ENCODE measurements at places on chromosomes 5 and 9.

DNA sequence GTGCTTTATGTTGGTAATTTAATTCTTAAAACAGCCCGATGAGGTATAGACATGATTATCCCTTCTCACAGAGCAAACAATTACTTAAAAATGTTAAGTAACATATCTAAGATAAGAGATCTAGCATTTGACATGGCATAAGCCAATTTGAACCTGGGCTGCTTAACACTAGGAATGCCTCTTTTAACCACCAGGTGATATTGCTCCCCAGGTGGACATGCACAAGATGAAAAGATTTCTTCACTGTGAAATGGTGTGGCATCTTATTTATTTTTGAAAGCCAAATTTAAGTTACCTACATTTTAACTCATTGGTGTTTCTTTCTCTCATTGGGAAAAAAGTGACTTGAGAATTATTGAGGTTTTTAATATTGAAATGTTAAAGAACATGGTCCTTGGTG is 15.8 kb upstream of the LRRC70 start:
- DNase-seq, result no peak

DNA sequence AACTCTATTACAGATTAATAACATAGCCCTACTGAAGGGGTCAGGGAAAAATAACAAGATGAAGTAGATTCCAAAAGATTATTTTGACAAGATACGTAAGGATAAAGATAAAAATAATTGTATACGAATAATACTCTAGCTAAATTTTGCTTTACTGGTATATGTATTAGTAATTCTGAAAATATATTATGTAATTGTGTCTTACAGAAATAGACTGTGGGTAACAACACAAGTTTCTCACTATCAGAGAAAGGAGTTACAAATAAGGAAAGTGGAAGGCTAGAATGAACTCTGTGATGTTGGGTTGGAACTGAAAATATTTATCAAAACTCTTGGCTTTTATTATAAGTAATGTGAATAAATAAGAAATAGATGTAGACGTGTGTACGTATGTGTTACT is 26.6 kb upstream of the TUSC1 start:
- no peak for DNase-seq

- DNase-seq, result no peak
These were observed 242.3 kb downstream of the CAAP1 start for GRCh38 chr9:26650325-26650724.

GRCh38 chr5:39218482-39219402 is 621 bp downstream of the FYB1 start:
- no peak for DNase-seq

- no peak for DNase-seq
These were observed 96.4 kb downstream of the DIRAS2 start for GRCh38 chr9:90546200-90546599.

DNA sequence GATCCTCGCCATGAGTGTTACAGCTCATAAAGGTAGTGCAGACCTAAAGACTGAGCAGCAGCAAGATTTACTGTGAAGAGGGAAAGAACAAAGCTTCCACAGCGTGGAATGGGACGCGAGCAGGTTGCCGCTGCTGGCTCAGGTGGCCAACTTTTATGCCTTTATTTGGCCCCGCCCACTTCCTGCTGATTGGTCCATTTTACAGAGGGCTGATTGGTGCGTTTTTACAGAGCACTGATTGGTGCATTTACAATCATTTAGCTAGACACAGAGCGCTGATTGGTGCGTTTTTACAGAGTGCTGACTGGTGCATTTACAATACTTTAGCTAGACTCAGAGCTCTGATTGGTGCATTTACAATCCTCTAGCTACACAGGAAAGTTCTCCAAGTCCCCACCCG is 13.9 kb downstream of the PLK2 start:
- DNase-seq, result no peak

GRCh38 chr5:42787073-42787472 is 24.6 kb downstream of the SELENOP start:
- DNase-seq, result no peak

Data from activated CD4-positive, alpha-beta T cell treated with anti-CD3 and anti-CD28 coated beads for 24 hours (primary cell).